ENCODE measurements at places on chromosomes 5 and 9.

GRCh38 chr5:139399501-139400121 is 4.3 kb downstream of the SPATA24 start:
- DNase-seq = no peak

DNA sequence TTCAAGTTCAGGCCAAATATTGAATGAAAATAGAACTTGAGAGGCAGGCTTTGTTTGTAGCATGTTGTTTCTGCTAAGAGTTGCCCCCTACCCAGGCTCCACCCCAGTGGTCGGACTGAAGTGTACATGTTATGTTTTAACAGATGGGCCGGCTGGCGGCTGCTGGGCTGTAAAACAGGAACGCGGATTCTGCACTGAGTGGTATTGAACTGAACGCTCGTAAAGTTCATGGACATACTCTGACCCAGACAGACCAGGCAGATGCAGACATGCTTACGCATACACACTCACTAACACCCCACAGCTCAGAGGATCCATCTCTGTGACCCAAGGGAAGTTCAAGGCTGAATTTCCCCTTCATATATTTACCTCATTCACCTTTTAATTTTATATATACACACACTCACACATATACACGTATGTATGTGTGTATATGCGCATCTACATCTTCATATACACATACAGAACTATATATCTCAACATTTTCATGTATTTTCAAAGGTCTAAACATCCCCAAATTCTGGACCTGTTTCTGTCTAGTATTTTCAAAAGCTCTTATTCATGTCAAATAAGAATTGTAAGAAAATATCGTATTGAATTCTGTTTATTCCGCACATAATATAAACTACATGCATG is 1.4 kb downstream of the MARCHF3 start:
- no peak for DNase-seq

- DNase-seq = no peak
Observed at GRCh38 chr9:14170973-14171596, 142.9 kb downstream of the NFIB start.

DNA sequence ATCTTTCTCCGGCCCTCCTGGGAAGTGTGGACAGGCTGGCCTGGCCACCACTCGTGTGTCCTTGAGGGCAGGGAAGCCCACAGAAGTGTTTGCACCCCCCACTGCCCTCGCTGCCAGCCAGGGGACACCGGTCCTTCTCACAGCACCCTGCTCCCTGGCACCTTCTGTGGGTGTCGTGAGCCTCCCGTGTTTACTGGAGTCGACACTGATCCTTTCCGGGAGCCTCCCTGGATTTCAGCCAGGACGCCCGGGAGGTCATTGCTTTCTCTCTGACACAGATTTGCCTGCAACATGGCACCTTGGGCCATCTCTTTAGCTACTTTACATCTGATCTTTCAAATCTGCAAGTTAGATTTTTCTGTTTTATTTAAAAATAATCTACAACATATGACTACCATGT is 120.4 kb upstream of the CACNA1B start:
- no peak for DNase-seq

GRCh38 chr5:7207979-7208378 is 188.0 kb upstream of the ADCY2 start:
- DNase-seq = no peak

GRCh38 chr5:128857076-128857677 is 108.1 kb upstream of the SLC27A6 start:
- no peak for DNase-seq

GRCh38 chr5:123344816-123345426 is 78.3 kb downstream of the CEP120 start:
- DNase-seq = peak; percentile 27

DNA sequence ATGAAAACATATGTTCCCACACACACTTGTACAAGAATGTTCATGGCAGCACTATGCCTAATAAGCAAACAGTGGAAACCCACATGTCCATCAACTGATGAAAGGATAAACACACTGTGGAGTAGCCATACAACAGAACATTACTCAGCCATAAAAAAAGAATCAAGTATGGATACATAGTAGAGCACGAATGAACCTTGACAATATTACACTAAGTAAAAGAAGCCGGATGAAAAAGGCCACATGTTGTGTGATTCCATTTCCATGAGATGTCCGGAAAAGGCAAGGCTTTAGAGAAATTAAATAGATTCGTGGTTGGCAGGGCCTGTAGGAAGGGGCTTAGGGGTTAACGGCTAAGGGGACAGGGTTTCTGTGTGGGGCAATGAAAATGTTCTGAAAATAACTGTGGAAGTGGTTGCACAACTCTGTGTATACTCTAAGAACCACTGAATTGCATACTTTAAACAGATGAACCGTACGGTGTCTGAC is 51.4 kb downstream of the COL23A1 start:
- DNase-seq = no peak

GRCh38 chr5:176541338-176542134 is 4.3 kb upstream of the RNF44 start:
- peak; percentile 58 for DNase-seq

DNA sequence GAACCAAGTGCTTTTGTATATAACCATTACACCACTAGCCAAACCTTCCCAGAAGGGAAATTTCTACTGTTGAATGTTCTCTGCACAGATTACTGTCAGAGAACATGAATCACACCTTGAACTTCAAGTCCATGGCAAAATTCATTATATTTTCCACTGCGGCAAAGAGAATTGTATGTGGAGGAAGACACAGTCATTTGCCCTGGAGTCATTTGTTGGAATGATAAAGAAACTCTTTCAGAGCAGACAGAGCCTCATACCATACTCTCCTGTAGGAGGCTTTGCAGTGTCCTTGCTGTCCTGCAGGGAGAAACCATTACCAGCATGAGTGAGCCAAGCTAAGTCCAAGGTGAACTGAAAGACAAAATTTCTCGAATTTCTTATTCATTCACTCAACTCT is 369.0 kb downstream of the ARHGEF28 start:
- no peak for DNase-seq

DNA sequence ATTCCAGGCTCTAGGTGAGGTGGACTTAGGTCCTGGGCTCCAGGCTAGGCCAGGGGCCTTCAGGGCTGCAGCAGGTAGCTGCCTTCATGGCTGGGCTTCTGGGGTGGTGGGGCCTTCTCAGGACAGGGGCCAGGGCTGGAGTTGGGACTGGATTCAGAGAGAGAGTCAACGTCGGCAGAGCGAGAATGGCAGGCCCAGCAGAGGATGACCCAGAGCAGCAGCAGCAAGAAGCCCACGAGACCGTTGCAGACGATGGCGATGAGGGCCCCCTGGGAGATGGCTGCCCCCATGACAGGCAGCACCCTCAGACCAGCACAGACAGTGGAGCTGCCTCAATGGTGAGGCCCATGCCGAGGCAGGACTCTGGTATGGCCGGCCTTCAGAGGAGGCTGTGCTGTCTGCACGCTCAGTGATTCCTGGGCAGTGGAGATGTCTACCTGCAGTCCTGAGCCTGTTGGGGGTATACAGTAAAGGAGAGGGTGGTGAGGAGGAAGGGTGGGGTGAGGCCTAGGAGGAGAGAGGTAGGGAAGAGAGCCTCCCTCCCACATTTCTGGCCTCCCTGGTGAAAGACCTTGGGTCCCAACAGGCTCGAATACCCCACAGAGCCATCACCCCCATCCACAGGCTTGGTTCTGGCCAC is 1.3 kb downstream of the ENHO start:
- no peak for DNase-seq

DNA sequence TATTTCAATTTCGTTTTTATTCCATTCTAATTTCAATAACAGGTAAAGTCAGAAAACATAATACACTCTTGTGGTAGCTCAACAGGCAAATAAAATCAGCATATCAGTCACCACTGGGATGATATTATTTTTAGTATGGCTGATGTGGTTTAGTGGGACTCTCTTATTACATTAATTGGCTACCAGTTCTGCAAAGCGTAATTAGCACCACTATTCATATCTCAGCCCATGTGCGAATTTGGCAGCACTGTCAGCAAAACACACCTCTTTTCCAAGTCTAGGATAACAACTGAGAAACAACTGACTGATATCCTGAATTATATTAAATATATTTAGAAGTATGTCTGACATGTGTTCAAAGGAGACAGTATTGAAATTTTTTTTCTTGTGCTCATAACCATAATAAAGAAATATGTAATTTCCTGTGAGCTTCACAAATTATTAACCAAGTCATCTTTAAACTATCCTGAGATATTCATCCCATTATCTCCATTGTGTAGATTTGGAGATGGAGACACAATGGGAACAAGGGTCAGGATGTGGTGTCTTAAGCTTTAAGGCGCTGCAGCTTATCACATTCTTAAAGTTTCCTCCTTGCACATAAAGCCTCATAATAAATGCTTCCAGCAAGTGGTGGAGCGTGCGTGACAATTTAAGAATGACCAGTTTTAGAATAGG is 212.4 kb downstream of the TLE1 start:
- DNase-seq = no peak

DNA sequence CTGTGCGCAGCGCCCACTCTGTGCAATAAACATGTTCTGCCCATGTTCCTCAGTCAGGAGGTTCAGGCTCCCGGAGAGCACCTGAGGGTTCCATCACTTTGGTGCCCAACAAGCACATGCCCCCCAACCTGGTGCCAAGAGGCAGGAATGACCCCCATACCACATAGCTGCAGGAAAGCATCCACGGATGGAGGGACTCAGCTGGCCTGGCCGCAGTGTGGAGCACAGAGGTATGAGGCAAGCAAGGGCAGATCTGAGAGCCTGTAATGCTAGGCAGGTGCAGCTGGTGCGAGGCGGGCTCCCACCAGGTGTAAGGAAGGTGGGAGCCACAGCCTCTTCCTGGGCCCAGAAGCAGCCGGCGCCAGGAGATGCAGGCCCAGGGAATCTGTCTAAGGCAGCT is 4.3 kb upstream of the MRNIP start:
- no peak for DNase-seq

- DNase-seq = peak; percentile 73
Observed at GRCh38 chr5:54867310-54867944, 118.0 kb downstream of the ESM1 start.

DNA sequence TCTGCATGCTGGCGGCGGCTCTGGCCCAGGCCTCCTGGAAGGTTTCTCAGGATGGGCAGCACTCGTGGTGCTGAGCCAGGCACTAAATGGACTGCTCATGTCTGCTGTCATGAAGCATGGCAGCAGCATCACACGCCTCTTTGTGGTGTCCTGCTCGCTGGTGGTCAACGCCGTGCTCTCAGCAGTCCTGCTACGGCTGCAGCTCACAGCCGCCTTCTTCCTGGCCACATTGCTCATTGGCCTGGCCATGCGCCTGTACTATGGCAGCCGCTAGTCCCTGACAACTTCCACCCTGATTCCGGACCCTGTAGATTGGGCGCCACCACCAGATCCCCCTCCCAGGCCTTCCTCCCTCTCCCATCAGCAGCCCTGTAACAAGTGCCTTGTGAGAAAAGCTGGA is 3.2 kb downstream of the SLC35A4 start:
- DNase-seq = no peak

- DNase-seq = no peak
Observed at GRCh38 chr9:134605966-134606357, 35.6 kb upstream of the COL5A1 start.

- DNase-seq = no peak
Observed at GRCh38 chr5:1541702-1542400, 18.1 kb upstream of the LPCAT1 start.

GRCh38 chr9:91517801-91518200 is 94.2 kb upstream of the NFIL3 start:
- DNase-seq = no peak

GRCh38 chr9:2972475-2972874 is 128.6 kb upstream of the PUM3 start:
- no peak for DNase-seq

DNA sequence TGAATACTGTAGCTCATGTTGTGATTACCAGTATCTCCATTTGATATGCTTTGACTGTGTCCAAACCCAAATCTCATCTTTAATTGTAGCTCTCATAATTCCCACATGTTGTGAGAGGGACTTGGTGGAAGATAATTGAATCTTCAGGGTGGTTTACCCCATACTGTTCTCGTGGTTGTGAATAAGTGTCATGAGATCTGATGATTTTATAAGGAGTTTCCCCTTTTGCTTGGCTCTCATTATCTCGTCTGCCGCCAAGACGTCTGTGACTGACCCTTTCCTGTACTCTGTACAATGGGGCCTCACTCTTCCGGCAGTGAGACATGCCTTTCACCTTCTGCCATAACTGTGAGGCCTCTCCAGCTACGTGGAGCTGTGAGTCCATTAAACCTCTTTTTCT is 59.3 kb downstream of the TRIO start:
- DNase-seq = no peak

GRCh38 chr9:129867136-129868022 is 32.1 kb downstream of the USP20 start:
- no peak for DNase-seq

DNA sequence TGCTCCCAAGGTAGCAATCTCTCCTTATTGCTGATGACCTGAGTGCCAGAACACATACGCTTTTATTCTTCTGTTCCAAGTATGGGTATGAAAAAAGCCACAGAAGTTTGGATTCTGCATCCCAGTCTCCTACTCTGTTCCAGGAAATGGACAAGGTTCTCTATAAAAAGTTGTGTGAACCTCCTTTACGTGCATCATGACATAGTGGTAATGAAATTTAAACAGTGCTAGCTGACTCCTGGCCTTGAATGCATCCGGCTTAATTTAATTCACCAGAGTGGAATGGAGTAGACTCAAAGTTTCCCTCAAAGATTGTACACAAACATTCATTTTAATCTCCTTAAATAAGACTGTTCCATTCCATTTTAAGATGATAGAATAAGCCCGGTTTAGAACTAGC is 68.9 kb downstream of the LURAP1L start:
- DNase-seq = no peak

DNA sequence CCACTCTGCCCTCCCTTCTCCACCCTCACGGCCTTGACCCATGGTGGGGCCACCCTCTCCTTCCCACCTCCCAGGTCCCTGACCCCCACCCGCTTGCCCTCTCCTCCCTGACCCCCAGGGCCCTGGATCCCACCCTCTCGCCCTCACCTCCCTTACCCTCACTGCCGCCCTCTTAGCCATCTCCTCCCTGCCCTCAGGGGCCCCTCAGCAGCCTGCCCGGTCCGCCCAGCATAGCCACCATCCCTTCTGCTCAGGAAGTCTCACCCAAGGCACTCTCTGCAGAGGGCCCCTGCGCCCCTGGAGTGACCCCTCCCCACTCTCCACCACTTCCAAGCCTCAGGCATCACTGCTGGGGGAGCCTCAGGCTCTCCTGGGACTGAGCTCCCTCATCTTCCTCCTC is 66.3 kb downstream of the MRPL36 start:
- no peak for DNase-seq

DNA sequence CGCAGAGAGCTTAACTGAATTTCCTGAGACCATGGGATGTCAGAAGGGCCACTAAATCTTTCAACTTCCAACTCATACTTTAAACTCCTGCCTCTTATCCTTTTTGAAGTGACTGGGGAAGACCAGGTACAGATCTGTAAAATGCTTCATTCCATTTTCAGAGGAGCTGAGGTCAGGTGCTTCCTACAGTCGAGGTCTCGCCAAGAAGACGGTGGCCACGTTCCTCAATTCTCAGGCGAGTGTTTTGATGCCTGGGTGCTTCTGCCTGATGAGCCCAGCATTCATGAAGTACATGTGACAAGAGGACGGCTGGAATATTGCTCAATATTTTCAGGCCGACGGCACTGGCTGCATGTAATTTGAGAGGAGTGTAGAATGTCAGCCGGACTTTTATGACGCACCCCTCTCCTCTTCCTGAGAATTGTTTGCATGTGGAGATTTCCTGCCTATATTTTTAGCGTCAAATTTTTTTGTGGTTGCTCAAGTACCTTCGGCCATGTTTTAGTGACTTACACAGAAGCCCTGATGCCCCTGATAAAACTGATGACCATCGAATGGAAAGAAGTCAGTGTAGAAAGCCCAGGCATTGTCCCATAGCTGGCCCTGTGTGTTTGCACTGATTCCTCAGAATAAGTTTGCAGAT is 38.8 kb upstream of the GLRX start:
- DNase-seq = no peak

Measured in cerebellar cortex (tissue), 1 donor.